Body of pancreas (tissue), 4 donors: ENCODE measurements at places on chromosomes 13 and 19.

- no peaks in the 10 kb centered on the region for H3K4me1 ChIP-seq
- no peak overlapping the region for H3K27ac ChIP-seq
- no peak overlapping the region for H3K4me3 ChIP-seq
- H3K36me3 ChIP-seq, result no peaks in the 10 kb centered on the region
- no peak for DNase-seq
Observed at GRCh38 chr19:17172624-17173345, 42.4 kb upstream of the USE1 start.

- no peak for DNase-seq
- H3K27me3 ChIP-seq, result no peaks in the 10 kb centered on the region
- peak overlapping the region; percentile 45 for H3K27ac ChIP-seq
- no peaks in the 10 kb centered on the region for H3K36me3 ChIP-seq
- H3K4me1 ChIP-seq, result peaks cover 74% of the 10 kb centered on the region
Observed at GRCh38 chr13:32036757-32037156, 5.2 kb downstream of the FRY start.

GRCh38 chr19:57249329-57249728, 8.9 kb downstream of the ZNF805 start:
- H3K27me3 ChIP-seq, result no peaks in the 10 kb centered on the region
- DNase-seq, result no peak
- H3K27ac ChIP-seq, result no peak overlapping the region
- H3K4me1 ChIP-seq, result no peaks in the 10 kb centered on the region
- H3K4me3 ChIP-seq, result no peak overlapping the region

GRCh38 chr19:36997152-36997842, 80.9 kb upstream of the ZNF420 start:
- H3K4me1 ChIP-seq, result no peaks in the 10 kb centered on the region
- H3K4me3 ChIP-seq, result no peak overlapping the region
- H3K36me3 ChIP-seq, result no peaks in the 10 kb centered on the region
- DNase-seq, result no peak
- no peaks in the 10 kb centered on the region for H3K27me3 ChIP-seq
- H3K27ac ChIP-seq, result no peak overlapping the region

GRCh38 chr13:109627649-109628048, 158.7 kb downstream of the IRS2 start:
- H3K4me3 ChIP-seq, result no peak overlapping the region
- no peak overlapping the region for H3K27ac ChIP-seq
- H3K4me1 ChIP-seq, result no peaks in the 10 kb centered on the region
- no peaks in the 10 kb centered on the region for H3K36me3 ChIP-seq

GRCh38 chr19:55451163-55451964, 8.3 kb upstream of the SHISA7 start:
- H3K27me3 ChIP-seq, result peaks cover 14% of the 10 kb centered on the region
- no peak for DNase-seq
- no peak overlapping the region for H3K27ac ChIP-seq
- H3K4me3 ChIP-seq, result no peak overlapping the region

DNA sequence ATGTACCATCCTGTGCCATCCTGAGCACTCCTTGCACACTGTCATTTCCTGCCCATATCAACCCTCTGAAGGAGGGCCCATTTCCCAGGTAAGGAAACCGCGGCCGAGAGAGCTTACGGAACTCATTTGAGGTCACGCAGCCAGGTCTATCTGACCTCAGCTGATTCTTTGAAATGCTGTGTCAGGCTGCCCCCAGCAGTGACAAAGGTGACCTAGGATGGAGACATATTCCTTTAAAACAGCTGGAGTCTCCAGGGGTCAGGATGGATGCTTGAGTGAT, 42.2 kb upstream of the VSTM2B start:
- no peak overlapping the region for H3K27ac ChIP-seq
- H3K4me3 ChIP-seq, result no peak overlapping the region
- no peaks in the 10 kb centered on the region for H3K36me3 ChIP-seq
- DNase-seq, result no peak
- H3K27me3 ChIP-seq, result no peaks in the 10 kb centered on the region

GRCh38 chr19:13043285-13043684, 48.0 kb downstream of the NFIX start:
- H3K36me3 ChIP-seq, result no peaks in the 10 kb centered on the region
- DNase-seq, result no peak
- H3K27ac ChIP-seq, result no peak overlapping the region
- H3K4me1 ChIP-seq, result peaks cover 41% of the 10 kb centered on the region
- H3K4me3 ChIP-seq, result no peak overlapping the region

- no peaks in the 10 kb centered on the region for H3K4me1 ChIP-seq
- no peak overlapping the region for H3K27ac ChIP-seq
- no peaks in the 10 kb centered on the region for H3K36me3 ChIP-seq
- DNase-seq, result no peak
- H3K27me3 ChIP-seq, result no peaks in the 10 kb centered on the region
Observed at GRCh38 chr19:47794526-47794925, 9.8 kb downstream of the TPRX1 start.

DNA sequence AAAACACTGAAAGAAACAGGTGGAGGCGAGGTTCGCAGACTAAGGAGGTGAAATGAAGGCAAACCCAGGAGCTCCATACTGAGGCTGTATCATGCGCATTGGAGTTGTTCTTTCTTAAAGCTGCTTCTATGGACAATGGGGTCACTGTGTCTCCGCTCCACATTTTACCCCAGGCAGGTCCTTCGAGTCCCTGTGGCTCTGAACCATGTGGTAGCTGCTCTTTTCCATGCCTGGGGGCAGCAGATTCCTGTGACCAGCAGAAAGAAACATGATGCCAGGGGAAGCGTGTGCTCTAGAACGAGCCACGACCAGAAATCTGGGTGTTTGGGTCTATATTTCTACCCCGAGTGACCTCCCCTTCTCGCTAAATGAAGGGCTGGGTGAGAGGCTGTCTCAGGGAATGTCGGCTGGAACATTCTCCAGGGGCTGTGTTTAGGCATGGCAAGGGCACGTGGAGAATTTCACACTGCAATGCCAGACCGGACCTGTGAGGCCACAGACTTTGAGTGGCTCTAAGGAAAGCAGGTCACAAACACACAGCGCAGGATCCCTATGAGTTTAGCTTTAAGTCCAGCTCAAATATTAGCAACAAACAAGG, 95.7 kb upstream of the IRS2 start:
- H3K4me3 ChIP-seq, result no peak overlapping the region
- DNase-seq, result no peak
- H3K4me1 ChIP-seq, result no peaks in the 10 kb centered on the region

DNA sequence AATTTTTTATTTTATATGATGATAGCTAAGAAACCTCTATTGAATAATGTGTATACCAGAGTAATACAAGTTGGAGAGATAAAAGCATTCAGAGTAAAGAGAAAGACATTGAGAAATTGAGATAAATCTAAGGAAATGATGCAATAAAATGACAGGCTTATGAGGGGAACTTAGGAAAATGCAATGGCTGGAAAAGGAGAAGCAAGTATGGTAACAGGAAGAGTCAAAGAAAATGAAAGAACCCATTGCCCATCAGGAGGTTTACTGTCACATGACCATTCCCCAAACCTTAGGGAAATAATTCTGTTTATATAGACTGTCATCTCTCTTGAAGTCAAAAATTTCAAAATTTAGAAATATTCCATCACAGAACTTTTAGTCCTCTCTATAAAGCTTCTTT, 808.0 kb upstream of the PRR20A start:
- H3K27me3 ChIP-seq, result no peaks in the 10 kb centered on the region
- H3K4me3 ChIP-seq, result no peak overlapping the region
- no peak for DNase-seq

DNA sequence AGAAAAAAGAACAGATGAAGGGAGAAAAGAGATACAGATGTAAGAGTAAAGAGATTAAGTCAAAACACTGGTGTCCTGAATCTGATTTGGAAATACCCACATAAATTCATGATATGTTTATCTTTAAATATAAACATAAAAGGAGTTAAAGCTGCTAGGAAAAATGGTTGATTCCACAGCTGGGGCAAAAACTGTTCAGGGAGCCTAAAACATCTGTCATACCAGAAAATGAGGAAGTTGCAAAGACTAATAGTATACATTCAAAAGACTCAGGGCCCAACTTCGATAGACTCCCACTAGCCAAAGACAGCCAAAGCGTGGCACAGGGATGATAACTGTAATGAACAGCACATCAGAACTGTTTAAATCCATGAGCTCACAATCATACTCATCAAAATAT, 62.0 kb downstream of the ABCC4 start:
- H3K27ac ChIP-seq, result no peak overlapping the region
- DNase-seq, result no peak
- no peak overlapping the region for H3K4me3 ChIP-seq
- no peaks in the 10 kb centered on the region for H3K27me3 ChIP-seq
- no peaks in the 10 kb centered on the region for H3K4me1 ChIP-seq
- H3K36me3 ChIP-seq, result no peaks in the 10 kb centered on the region

GRCh38 chr19:17450264-17451075, 2.0 kb upstream of the TMEM221 start:
- H3K27me3 ChIP-seq, result no peaks in the 10 kb centered on the region
- H3K36me3 ChIP-seq, result no peaks in the 10 kb centered on the region
- peaks cover 6% of the 10 kb centered on the region for H3K4me1 ChIP-seq
- no peak overlapping the region for H3K4me3 ChIP-seq
- H3K27ac ChIP-seq, result no peak overlapping the region
- no peak for DNase-seq

- H3K4me1 ChIP-seq, result peaks cover 30% of the 10 kb centered on the region
- H3K27me3 ChIP-seq, result no peaks in the 10 kb centered on the region
- peak; percentile 78 for DNase-seq
- no peak overlapping the region for H3K4me3 ChIP-seq
Observed at GRCh38 chr19:40610396-40611064, 9.4 kb downstream of the LTBP4 start.

DNA sequence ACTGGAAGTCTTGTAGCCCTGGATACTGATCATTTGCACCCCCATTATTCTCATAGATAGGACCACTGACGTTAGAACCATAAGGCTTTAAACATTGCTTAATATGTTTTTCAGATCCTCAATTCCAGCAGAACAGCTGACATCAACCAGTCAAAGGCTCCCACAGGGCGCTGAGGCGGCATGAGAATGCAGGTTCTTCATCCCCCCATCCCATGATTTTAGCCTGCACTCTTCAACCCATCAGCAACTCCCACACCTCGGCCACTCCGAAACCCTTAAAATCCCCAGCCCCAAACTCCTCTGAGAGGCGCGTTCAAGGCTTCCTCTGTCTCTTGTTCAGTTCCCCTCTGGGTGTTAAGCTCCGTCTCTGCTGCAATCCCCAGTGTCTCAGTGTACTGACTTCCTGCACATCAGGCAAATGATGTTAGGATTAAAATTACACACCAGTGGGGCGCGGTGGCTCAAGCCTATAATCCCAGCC, 24.3 kb upstream of the LAMP1 start:
- H3K27me3 ChIP-seq, result no peaks in the 10 kb centered on the region
- DNase-seq, result no peak
- no peaks in the 10 kb centered on the region for H3K4me1 ChIP-seq
- no peaks in the 10 kb centered on the region for H3K36me3 ChIP-seq
- no peak overlapping the region for H3K4me3 ChIP-seq
- H3K27ac ChIP-seq, result no peak overlapping the region

DNA sequence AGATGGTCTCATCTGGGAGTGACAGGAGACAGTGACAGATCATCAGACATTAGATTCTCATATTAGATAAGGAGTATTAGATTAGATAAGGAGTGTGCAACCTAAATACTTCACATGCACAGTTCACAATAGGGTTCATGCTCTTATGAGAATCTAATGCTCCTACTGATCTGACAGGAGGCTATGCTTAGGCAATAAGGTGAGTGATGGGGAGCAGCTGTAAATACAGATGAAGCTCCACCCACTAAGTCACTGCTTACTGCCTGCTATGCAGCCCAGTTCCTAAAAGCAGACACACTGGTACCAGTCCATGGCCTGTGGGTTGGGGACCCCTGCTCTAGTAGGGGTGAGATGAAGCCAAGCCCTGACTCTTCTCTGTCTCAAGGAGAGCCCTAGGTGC, 10.0 kb upstream of the IGFL3 start:
- H3K27ac ChIP-seq, result no peak overlapping the region
- H3K36me3 ChIP-seq, result no peaks in the 10 kb centered on the region
- no peaks in the 10 kb centered on the region for H3K27me3 ChIP-seq
- DNase-seq, result no peak

GRCh38 chr19:58568453-58569130, 4.5 kb downstream of the MZF1 start:
- H3K27ac ChIP-seq, result no peak overlapping the region
- H3K4me3 ChIP-seq, result no peak overlapping the region
- no peaks in the 10 kb centered on the region for H3K36me3 ChIP-seq
- no peak for DNase-seq

GRCh38 chr13:102692491-102692826, 2.4 kb downstream of the METTL21C start:
- H3K27ac ChIP-seq, result no peak overlapping the region
- no peaks in the 10 kb centered on the region for H3K27me3 ChIP-seq
- H3K4me1 ChIP-seq, result no peaks in the 10 kb centered on the region
- DNase-seq, result no peak
- H3K36me3 ChIP-seq, result no peaks in the 10 kb centered on the region

- no peak overlapping the region for H3K4me3 ChIP-seq
- H3K27me3 ChIP-seq, result no peaks in the 10 kb centered on the region
- H3K36me3 ChIP-seq, result peaks cover 4% of the 10 kb centered on the region
- H3K27ac ChIP-seq, result no peak overlapping the region
- no peak for DNase-seq
Observed at GRCh38 chr19:16118489-16119033, 6.9 kb downstream of the RAB8A start.

DNA sequence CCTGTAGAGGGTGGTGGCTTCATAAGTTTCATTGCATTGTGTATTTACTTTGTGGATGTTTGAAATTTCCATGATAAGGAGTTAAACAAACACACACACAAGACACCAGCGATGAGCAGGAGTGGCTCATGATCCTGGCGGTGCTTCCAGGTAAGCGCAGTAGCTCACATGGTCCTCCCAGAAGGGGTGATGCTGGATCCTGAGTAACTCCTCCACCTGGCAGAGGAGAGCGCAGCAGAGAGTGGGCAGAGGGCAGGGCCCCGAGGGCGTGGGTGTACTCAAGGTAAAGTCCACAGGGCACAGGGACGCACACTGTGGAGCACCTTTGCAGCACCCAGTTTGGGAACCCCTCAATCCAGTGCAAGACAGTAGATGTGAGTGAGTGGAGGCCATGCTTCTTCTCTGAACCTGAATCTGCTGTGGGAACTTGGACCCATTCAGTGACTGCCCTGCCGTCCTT, 54.0 kb downstream of the RFX2 start:
- no peaks in the 10 kb centered on the region for H3K36me3 ChIP-seq
- H3K4me1 ChIP-seq, result peaks cover 19% of the 10 kb centered on the region
- DNase-seq, result no peak
- H3K27ac ChIP-seq, result peak overlapping the region; percentile 77
- H3K27me3 ChIP-seq, result no peaks in the 10 kb centered on the region

- no peaks in the 10 kb centered on the region for H3K36me3 ChIP-seq
- peak overlapping the region; percentile 99 for H3K27ac ChIP-seq
- peaks cover 46% of the 10 kb centered on the region for H3K4me1 ChIP-seq
- H3K4me3 ChIP-seq, result peak overlapping the region; percentile 92
- no peaks in the 10 kb centered on the region for H3K27me3 ChIP-seq
- DNase-seq, result peak; percentile 77
Observed at GRCh38 chr19:45403781-45404556, 900 bp downstream of the PPP1R13L start.
